A549 treated with dexamethasone at 1 μM for 4 hours (cell line): ENCODE measurements at places on chromosomes 2 and 18. TPM values are rescaled to one million over a fixed set of nuclear protein-coding genes. Genes with fewer than 3 reads are reported as not detected.

Gene AMER3
- not detected in 5 replicates for total RNA-seq

Gene GRHL1
- 0.72 to 1.5 TPM (median 1.1 TPM) in 5 replicates for total RNA-seq

Gene LOXHD1
- not detected in 5 replicates for total RNA-seq

Gene DSG1
- not detected in 5 replicates for total RNA-seq

Gene C18orf54
- total RNA-seq = 2.1 to 3.6 TPM (median 2.9 TPM) in 5 replicates

Gene VWC2L
- not detected in 5 replicates for total RNA-seq

Gene IL1F10
- total RNA-seq = not detected in 5 replicates

Gene KIAA1328
- 1.3 to 1.8 TPM (median 1.5 TPM) in 5 replicates for total RNA-seq

Gene NPC1
- total RNA-seq = 87.2 to 134 TPM (median 119 TPM) in 5 replicates

Gene FSIP2
- total RNA-seq = 0.02 TPM in 1 of 5 replicates, not detected in the others

Gene PARD6G
- 1.8 to 2.8 TPM (median 2.3 TPM) in 5 replicates for total RNA-seq
